Stimulated activated CD8-positive, alpha-beta memory T cell treated with anti-CD3 and anti-CD28 coated beads, Interleukin-4, amount 100 ng/mL, for 1 hour (primary cell): ENCODE measurements at places on chromosomes 3 and 15.

- DNase-seq: no peak
Measured at GRCh38 chr3:45119376-45119775, 26.8 kb downstream of the CDCP1 start.

- no peak for DNase-seq
Measured at GRCh38 chr3:64224826-64225610, at the start of gene PRICKLE2. TSS of gene PRICKLE2 (minus strand) at chr3:64225466. CDS start at chr3:64198927, 26,539 bp downstream.

DNA sequence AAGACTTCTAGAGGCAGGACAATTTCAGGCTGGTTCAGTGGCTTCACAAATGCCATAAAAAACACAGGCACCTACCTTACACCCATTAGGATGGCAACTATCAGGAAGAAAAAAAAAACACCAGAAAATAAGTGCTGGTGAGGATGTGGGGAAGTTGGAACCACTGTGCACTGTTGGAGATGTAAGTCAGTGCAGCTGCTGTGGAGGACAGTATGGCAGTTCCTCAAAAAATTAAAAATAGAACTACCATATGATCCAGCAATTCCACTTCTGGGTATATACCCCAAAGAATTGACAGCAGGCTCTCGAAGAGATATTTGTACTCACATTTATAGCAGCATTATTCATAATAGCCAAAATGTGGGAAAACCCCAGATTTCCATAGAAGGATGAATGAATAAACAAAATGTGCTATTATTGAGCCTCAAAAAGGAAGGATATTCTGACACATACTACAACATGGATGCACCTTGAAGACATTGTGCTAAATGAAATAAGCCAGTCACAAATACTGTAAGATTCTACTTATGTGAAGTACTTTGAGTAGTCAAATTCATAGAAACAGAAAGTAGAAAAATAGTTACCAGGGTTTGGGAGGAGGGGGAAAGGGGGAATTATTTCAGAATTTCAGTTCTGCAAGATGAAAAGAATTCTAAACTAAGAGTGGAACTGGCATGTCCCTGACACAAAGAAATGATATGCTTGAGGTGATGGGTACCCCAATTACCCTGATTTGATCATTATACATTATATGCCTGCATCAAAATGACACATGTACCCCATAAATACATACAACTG, 40.9 kb downstream of the NR1D2 start:
- DNase-seq: no peak

DNA sequence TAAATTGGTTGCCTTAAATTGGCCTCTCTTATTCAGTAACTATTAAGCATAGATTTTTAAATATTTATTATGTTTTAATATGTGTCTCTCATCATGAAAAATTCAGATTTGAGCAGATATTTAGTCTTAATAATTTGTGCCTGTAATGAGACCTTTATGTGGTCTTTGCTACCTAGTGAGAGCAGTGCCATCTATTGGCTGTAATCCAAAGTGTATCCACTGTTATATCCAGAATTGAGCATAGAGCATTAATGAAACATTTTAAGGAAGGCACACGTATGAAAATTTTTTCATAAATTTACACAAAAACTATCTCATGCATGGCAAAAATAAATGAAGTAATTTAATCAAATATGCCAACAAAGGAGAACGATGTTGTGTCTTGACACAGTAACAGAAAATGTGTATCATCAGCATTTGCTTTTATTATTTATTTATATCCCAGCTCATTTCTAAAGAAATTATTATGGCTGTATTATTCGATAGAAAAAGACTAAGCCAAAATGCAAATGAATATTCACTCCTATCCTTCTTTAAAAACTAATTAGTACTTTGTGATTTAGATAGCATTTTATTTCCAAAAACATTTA, 203.5 kb downstream of the RSRC1 start:
- no peak for DNase-seq

GRCh38 chr3:56800130-56800831, 1.5 kb downstream of the ARHGEF3 start:
- peak; percentile 46 for DNase-seq

GRCh38 chr3:172236771-172237742, 197.7 kb downstream of the FNDC3B start:
- DNase-seq: no peak

- DNase-seq: no peak
Measured at GRCh38 chr3:76566211-76566534, 473.7 kb upstream of the ROBO2 start.

DNA sequence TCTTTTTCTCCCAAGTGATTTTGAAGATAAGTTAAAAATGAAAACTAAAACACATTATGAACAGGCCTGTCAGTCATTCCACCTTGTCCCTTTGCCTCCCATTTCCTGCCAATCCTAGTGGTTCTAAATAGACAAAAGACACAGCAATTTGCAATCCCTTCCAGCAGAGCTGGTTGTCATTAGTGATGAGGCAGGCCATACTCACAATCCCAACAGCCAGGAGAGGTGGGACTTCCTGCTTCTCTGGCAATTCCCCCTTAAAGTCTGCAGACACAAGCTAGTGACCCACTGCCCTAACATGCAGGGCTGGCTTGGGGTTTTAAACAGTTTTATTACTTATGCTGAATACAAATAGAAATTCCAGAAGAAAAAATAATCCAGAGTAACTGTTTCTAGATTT, 38.4 kb upstream of the RBP1 start:
- no peak for DNase-seq

- DNase-seq: no peak
Measured at GRCh38 chr3:52182196-52182595, 15.8 kb upstream of the ALAS1 start.

DNA sequence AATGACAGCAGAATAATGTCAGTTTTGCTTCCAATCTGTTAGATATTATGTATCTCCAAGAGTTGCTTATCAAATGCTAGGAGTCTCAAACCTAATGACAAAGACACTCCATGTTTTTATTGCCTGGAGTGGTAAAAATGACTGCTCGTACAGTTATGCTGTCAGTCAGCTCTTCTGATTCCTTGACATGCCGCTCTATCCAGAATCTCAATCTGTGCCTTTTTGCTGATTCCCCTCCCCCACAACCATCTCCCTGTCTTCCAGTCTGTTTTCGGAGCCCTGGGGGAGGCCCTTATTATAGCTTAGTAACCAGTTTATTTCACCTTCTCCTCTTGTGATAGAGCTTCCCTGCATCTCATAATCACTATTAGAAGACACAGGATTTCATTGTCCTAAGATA, 2.6 kb downstream of the MKRN2 start:
- DNase-seq: no peak

DNA sequence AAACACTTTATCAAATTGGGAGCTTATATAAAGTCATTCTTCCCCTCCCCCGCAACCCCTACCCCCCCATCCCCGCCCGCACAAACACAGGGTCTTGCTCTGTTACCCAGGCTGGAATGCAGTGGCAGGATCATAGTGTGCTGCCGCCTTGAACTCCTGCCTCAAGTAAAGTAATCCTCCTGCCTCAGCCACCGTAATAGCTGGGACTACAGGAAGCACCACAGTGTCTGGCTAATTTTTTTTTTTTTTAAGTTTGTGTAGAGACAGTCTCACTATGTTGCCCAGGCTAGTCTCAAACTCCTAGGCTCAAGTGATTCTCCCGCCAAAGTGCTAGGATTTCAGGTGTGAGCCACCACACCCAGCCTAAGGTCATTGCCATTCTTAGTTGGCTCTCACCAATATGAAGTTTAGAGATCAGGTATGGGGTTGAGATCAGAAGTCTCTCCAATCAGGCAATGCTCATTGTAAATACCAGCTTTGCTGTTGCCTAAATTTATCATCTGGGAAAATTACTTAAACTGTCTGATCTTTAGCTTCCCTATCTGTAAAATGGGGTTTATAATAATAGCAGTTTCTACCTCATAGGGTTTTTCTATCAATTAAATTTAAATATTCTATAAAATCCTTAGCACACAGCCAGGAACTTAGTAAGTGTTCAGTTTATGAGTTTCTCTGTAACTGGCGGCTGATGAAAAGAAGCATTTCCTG, 60.3 kb downstream of the TGFBR2 start:
- no peak for DNase-seq

DNA sequence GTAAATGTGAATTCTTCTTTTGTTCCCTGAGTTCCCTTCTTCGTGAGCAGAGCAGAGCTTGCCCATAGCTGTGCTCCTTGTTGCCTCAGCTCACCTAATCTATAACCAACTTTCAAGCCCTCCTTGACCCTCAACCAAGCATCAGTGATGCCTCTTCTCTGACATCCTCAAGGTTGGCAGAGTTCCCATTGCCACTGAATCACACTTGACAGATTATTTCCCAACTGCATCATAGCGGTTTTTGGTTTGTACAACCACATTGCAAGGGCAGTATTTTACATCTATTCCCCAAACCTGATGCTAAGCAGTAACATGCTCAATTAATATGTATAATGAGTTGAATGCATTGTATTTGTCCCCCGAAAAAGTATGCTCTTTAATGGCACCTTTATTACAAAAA, 133.0 kb upstream of the SNTN start:
- DNase-seq: no peak

GRCh38 chr3:197590313-197590962, 34.7 kb upstream of the BDH1 start:
- no peak for DNase-seq

- no peak for DNase-seq
Measured at GRCh38 chr3:193942516-193943055, 193.4 kb upstream of the HES1 start.

- no peak for DNase-seq
Measured at GRCh38 chr3:71258526-71258925, 325.0 kb downstream of the FOXP1 start.

DNA sequence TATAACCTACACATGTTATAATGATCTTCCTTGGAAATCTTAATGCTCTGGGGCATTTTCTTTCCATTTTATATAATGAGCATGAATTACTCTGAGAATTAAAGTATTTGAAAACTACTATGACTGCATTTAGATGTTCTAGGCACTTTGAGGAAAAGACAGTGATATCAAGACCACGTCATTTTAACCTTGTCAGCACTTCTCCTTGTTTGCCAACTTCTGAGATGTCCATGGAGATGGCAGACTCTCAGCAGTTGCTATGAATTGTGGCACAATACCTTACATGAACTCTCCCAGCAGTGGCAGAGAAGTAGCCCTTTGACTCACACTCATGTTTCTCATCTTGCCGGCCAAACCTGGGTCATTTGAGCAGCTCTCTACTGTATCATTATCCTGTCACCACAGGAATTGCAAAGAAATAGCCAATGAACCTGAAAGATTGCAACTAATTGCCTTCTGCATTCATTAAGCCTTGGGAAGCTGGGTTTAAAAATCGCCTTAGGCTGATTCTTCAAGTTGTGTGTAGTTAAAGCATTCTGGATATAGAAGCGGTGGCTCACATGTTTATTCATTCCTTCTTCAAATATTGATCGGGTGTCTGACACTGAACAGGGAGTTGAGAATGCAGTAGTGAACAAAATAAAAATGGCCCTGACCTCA, 272.2 kb upstream of the CFAP20DC start:
- no peak for DNase-seq

- DNase-seq: no peak
Measured at GRCh38 chr15:96165081-96165480, 165.4 kb upstream of the NR2F2 start.

- DNase-seq: no peak
Measured at GRCh38 chr3:124636863-124637296, 93.4 kb upstream of the UMPS start.

DNA sequence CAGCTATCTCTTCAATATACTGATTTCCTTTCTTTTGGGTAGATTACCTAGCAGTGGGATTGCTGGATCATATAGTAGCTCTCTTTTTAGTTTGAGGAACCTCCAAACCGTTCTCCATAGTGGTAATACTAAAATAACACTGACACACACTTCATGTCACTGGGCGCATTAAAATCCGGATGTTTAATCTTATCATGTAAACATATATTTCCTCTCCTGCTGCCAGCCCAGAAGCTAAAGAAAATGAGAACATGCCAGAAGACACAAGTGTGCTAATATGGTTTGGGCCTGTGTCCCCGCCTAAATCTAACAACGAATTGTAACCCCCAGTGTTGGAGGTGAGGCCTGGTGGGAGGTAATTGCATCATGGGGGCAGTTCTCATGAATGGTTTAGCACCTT, 23.6 kb upstream of the KCNMB2 start:
- DNase-seq: no peak

DNA sequence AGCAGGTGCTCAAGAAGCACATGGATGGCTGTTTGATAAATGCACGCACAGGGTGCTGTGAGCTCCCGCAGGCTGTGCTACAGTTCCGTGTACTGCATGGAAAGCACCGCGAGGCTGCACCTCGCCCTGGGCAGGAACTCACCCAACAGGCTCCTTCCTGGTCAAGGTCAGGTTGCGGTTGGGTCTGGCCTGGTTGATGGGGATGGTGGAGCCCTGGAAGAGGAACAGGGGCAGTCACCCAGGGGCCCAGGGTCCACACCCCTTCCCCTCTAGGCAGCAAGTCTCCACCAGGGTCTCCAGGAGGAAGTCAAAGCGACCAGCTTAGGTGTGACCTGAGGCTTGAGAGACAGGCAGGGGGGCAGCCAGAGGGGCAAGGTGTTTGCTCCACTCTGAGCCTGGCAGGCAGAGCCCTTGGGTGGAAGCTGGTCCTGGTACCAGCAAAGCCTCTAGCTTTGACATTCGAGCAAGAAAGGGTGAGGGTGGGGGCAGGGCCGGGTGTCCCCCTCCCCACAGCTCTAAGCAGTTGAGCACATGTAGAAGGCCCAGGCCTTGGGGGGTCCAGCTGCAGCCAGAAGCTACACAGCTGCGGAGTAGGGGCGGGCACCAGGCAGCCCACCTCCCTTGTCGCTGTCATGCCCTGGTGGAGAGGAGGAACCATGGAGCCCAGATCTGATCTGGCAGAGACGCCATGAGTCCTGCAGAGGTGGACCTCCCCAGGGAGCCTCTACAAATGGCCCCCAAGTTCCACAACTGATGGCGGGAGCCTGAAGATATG, 46.3 kb upstream of the SLC41A3 start:
- DNase-seq: no peak

DNA sequence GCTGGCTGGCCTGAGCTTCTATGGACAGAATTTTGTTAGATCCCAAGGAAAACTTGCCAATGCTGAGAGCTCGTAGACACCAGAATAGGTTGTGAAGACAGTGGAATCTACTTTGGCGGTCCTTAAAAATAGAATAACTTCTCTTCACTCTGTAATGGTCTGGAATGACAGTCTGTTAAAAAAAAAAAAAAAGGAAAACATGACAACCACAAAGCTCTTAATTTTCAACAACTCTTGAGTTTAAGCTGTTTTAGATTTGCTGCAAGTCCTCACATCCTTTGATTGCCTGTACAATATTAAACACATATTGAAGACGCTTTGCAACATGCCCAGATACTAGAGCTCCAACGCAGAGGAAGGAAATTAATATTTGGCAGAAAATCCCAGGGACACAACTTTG, 122.8 kb upstream of the GALNT15 start:
- no peak for DNase-seq

DNA sequence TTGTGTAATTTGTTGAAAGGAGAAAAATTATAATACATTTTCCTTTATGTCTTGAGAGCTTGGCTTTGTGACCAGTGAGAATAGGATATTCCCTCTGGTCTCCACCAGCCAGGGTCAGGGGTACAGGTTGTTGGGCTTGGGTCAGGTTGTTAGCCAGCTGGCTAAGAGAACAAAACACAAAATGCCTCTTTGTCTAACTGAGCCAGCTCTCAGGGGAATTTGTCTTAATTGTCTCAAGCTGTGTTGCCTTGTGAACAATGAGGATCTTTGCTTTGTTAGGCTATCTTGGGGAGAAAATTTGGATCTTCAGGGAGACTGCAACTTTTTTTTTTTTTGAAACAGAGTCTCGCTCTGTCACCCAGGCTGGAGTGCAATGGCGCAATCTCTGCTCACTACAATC, 17.7 kb upstream of the GK5 start:
- DNase-seq: no peak

- no peak for DNase-seq
Measured at GRCh38 chr15:70315431-70315830, 217.7 kb upstream of the TLE3 start.

- no peak for DNase-seq
Measured at GRCh38 chr3:151871639-151872468, 1.6 kb upstream of the SUCNR1 start.
